ENCODE measurements at places on chromosomes 7 and 10.

- DNase-seq, result no peak
Observed at GRCh38 chr10:71978476-71978875, 14.3 kb downstream of the CHST3 start.

- no peak for DNase-seq
Observed at GRCh38 chr10:30294476-30295240, 54.4 kb downstream of the MTPAP start.

DNA sequence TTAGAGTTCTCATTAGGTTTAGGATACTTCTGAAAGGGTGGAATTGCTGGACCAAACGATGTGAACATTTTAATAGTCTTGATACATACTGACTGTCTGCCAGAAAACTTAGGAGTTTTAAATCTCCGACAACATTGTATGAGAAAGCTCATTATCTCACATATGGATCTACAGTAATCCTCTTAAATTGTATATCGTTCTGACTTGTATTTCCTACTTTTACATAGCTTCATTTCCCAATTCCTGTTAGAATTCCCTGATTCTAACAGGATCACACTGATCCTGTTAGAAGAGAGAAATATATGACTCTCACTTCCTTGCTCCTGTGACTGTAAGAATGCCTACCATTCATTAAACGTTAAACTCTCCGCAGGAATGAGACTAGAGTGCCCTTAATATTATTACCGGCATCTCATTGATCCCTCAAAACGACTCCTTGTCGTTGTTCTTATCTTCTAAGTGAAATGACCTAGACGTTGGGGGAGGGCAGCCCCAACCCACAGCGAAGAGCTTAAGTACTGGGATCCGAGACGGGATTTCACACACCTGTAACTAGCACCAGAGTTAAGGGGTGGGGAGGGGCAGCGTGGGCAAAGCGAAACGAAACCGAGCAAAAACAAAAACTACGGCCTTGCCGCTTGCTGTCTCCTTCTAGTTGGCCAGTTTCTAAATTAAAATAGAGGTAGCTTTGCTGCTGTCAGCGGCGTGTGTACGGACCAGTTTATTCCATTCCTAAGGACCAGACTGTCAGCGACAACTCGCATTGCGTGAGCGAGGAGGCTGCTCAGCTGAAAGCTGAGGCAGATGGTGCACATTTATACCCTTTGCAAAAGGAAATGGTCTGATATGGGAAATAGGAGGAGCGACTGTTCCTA is 678 bp upstream of the TMEM106B start:
- peak; percentile 32 for DNase-seq

- DNase-seq, result no peak
Observed at GRCh38 chr10:12252882-12253546, 57.0 kb downstream of the CDC123 start.

GRCh38 chr10:124349996-124350280 is 68.8 kb downstream of the OAT start:
- no peak for DNase-seq

DNA sequence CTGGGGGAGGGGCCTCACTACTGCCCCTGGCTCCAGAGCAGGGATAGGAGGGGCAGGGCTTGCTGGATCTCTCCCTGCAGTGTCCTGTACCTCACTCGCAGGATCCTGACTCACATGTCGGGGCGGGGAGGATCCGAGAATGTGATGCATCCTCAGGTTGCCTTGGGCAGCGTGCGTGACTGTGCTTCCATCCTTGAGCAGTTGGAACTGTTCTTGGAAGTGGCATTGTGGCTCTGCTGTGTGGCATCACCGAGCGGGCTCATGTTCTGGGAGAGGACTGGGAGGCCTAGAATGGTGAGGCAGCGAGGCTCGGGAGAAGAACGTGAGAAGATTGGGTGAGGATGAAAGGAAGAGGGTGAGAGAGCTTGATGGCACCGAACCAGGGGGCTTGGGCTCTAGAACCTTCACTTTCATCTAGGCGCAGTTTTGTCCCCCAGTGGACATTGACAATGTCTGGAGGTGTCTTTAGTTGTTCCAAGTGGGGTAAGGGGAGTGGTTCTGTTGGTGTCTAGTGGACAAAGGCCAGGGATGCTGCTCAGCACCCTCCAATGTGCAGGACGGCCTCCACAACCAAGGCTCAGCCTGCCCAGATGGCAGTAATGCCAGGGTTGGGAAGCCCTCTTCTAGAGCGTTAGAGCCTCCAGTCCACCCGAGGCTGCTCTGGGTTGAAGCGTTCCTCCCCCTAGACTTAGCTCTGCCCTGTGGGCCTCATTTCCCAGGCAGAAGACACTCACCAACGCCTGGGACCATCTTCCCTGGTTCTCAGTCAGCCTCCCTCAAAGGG is 8.4 kb downstream of the RARRES2 start:
- no peak for DNase-seq

GRCh38 chr7:15284396-15284795 is 277.4 kb downstream of the AGMO start:
- DNase-seq, result no peak

GRCh38 chr10:71424496-71425194 is 27.9 kb downstream of the CDH23 start:
- DNase-seq, result no peak

GRCh38 chr7:111292026-111292470 is 201.1 kb downstream of the LRRN3 start:
- no peak for DNase-seq

DNA sequence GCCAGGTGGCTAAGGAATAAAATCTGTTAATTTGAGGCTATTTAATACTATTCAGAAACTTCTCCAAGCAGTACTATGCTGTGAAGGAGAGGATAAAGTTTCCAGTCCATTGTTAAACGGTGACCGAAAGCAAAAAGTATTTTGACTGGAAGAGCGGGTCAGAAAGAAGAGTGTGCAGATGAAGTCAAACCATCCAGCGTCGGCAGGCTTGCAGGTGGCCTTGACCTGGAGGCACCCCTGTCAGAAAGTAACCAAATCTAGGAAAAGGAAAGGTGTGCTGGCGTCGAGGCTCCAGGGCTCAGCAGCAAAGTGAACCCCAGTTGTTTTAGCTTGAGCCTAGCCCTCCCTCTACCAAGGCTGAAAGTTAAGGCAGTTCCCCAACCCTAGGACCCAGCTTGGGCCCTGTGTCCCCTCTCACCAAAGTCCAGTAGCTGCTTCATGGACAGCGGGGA is 544 bp downstream of the PDK4 start:
- no peak for DNase-seq

- peak; percentile 12 for DNase-seq
Observed at GRCh38 chr7:11212080-11212711, 238.5 kb downstream of the PHF14 start.

DNA sequence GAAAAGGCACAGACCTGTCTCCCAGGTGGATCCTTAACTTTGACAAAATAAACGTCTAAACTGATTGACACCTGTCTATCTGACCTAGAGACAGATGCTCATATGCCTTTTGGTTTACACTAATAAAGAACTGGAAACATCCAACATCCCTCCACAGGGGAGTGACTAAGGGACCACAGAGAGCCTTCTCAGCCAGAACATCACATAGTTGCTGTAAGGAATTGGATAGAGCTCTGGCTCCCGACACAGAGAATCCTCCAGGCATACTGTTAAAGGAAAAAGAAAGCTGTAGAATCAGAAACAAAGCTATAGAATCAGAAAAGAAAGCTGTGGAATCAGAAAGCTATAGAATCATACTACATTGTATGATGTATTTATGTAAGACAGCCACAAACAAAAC is 258.8 kb downstream of the STK31 start:
- DNase-seq, result no peak

GRCh38 chr7:38585572-38586354 is 45.4 kb downstream of the AMPH start:
- no peak for DNase-seq

DNA sequence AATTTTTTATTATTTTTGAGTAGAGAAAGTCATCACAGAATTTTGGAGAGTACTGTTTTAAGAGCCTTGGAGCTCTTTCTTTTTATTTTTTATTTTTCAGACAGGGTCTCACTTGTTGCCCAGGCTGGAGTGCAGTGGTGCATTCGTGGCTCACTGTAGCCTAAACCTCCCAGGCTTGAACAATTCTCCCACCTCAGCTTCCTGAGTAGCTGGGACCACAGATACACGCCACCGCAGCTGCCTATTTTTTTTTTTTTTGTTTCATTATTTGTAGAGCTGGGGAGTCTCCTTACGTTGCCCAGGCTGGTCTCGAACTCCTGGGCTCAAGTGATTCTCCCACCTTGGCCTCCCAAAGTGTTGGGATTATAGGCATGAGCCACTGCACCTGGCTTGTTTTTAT is 10.6 kb downstream of the CPA4 start:
- DNase-seq, result no peak

- no peak for DNase-seq
Observed at GRCh38 chr7:92276460-92276864, 30.7 kb downstream of the ANKIB1 start.

- DNase-seq, result no peak
Observed at GRCh38 chr10:69878038-69878437, 76.3 kb downstream of the COL13A1 start.

DNA sequence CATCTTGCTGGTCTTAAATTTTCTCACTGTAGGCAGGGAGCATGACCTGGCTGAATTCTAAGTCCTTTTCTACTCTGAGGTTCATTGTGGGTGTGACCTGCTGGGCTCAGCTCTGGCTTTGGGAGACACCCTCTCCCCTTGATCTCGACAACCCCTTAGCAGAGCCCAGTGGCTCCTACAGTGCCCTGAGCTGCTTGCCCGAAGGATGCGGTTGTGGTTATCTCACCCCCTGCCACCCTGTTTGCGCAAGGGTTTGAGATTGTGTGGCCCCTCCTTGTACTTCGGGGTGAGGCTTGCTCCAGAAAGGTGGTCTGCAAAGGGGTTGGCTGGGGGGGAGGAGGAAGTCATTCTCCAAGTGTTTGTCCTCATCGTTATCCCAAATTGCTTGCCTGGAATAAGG is 55.3 kb downstream of the TCF7L2 start:
- no peak for DNase-seq

DNA sequence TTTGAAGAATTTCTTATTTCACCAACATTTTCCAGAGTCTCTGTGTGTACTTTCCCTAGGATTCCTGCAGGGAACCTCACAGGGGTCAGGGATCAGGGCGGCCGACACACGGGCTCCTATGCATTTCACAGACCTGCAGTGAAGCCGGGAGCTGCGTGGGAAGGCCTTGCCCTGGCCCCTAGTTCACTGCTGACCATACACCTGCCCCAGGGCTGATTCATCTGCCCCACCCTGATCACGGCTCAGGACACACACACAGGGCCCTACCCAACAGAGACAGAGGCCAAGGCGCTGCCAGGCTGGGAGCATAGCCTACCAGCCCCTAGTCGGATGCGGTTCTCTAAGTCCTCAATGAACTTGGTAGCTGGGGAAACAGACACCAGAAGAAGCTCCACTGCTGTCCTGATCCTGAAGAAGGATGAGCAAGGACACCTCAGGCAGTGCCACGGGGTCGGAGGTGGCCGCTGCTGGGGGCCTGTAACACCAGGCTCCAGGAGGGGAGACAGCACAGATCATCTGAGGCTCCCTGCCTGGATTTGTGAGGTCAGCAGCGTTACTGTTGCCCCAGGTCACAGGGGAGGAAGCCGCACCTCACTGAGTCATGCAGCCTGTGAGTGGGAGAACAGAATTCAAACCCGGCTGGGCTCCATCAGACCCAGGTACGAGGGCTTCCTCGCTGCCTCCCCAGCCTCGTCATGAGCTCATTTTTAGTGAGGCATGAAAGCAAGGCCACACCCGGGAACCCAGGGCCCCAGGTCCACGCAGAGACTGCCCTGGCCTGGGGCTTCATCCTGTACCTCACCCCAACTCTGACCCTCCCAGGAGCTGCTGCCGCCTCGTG is 278.8 kb upstream of the PPP2R2D start:
- DNase-seq, result no peak

- no peak for DNase-seq
Observed at GRCh38 chr10:50407076-50407801, 155.9 kb upstream of the ASAH2 start.

DNA sequence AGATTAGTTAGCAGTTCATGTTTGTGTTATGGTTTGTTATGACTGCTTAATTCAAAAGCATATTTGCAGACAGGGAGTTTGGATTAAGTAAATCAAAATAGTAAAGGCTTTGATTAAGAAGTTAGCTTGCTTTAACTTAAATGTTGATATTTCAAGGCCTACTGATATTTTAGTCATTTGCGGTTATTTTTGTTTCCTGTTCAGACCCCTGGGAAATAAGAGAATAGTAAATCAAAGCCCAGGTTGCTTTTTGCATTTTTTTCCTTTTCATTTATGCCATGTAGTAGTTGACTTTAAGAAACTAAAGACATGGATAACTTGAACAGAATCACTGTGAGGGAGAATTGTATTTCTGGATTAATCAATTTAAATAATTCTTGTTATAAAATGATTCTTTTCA is 77.3 kb downstream of the HDAC9 start:
- no peak for DNase-seq

DNA sequence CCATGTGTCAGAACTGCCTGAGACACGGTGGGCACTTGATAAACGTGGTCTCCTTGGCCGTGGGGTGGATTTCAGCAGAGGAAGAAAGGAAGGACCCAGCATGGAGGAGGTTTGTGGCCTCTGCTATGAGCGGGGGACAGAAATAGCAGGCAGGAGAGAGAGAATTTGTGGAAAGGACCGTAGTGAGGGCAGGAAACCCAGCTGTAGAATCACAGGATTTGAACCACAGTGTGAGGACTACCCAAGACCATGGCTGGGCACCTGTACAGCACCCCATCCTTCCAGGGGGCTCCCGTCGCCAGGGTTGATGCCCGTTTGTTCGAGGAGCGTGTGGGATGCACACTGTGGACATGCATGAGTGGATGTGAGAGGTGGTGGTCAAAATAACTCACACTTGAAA is 183.4 kb downstream of the PTPN20 start:
- DNase-seq, result no peak

GRCh38 chr10:82319562-82319961 is 444.6 kb downstream of the NRG3 start:
- DNase-seq, result no peak

DNA sequence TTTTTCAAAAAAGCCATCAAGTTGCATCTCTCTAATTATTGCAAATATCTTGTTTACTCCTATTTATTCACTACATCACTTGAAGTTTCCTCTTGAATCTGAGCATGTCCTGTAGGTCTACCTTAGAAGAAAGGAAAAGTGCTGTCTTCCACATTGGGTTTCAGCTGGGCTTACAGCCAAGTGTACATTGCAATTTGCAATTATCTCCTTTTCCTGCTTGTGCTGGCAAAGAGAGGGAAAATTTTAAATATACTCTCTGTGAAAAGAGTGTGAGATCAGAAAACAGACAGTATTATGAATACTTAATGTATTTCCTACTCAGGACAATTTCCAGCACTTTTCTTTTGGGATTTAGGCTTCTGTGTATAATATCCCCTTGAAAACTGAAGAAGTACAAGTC is 839.7 kb downstream of the CNTNAP2 start:
- DNase-seq, result no peak

- no peak for DNase-seq
Observed at GRCh38 chr7:55028011-55028410, 9.2 kb downstream of the EGFR start.

DNA sequence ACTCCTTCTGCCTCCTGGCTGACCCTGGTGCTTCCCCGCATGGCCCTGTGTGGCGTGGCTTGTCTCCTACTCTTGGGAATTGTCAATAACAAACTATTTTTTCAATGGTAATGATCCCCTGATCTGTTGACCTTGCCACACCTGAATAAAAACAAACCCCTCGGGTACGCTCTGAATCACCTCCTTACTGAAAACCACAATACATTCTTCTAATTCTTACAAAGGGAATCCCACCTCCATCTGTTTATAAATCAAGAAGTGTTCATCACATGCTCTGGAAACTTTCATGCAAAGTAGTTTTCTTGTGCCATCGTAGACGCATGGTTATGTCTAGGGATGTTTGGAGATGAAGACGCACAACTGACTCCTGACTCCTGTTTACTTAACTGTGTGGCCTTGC is 245.8 kb downstream of the FRMD4A start:
- DNase-seq, result no peak

GRCh38 chr7:119761776-119762175 is 511.2 kb upstream of the KCND2 start:
- no peak for DNase-seq
